ENCODE measurements at places on chromosomes 5 and 9. TPM values are rescaled to one million over a fixed set of nuclear protein-coding genes. Genes with fewer than 3 reads are reported as not detected.

- no peak for DNase-seq
Measured at GRCh38 chr9:129323999-129324553, 146.0 kb upstream of the IER5L start.

GRCh38 chr9:122807271-122807900 lies 7.5 kb downstream of the OR1K1 start:
- DNase-seq, result no peak

DNA sequence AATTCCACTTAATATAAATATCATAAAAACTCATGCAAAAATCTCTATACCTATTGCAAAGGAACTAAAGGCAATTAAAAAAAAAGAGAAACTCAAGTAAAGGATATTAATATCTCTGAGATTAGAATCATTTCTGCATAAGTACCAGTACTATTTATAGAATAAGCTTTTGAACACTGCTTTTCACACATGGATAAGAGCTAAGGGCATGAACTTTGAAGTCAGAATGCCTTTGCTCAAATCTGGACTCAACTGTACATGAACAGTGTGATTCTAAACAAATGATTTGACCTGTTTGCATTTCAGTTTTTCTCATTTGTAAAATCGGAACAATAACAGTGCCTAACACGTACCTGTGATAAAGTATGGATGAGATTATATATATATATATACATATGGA lies 255.9 kb downstream of the EFNA5 start:
- DNase-seq, result no peak

DNA sequence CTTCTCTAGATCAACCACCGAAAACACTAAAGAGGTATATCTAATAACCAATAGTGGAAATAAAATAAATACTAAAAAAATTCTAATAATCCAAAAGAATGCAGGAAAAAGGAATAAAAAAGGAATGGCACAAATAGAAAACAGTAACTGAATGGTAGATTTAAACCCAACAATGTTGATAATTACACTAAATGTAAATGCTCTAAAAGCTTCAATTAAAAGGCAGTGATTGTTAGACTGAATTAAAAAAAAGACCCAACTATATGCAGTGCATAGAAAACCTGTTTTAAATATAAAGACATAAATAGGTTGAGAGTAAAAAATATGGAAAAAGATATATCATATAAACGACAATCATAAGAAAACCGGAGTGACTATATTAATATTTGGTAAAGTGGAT lies 9.2 kb upstream of the ZBTB5 start:
- DNase-seq, result no peak

GRCh38 chr5:172356047-172356446 lies 72.5 kb upstream of the UBTD2 start:
- DNase-seq, result no peak

IL9 gene
- not detected for polyA plus RNA-seq

UBE2D2 gene
- 48.7 TPM for polyA plus RNA-seq

All from BJ (cell line).